ENCODE measurements at places on chromosomes 16 and 17.

DNA sequence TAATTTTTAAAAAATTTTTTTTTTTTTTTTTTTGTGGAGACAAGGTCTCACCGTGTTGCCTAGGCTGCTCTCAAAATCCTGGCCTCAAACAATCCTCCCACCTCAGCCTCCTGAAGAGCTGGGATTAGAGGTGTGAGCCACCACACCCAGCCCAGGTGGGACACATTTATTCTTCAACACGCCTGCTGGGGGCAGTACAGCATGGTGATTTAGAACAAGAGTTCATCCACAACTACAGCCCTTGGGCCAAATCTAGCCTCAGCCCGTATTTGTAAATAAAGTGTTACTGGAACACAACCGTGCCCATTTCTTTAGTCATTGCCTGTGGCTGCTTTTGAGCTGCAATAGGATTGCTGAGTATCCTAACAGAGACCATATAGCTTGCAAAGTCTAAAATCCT lies 92.8 kb downstream of the KATNIP start:
- DNase-seq: no peak

- DNase-seq: peak; percentile 97
Observed at GRCh38 chr17:28041068-28041843, 1.2 kb upstream of the NLK start.

DNA sequence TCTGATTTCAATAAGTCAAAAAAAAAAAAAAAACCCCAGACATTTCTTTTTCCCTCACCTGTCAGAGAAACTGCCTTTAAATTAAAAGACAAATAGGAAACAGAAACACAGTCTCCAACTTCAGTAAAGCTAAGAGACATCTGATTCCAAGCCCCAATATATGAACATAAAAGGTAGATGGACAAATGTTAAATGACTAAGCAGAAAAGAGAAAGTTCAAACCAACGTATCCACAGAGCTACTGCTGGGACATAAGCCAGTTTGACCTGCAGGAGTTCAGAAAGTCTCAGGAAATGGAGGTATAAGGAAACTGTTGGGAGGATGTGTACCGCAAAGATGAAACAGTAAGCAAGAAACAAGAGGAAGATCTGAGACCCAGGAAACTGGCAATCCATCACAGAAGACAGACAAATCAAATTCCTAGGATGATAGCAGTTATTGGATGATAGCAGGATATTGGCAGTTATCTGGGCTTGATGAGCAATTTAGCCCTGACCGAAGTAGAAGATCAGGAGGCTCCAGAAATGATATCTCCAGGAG lies 135.0 kb downstream of the BRIP1 start:
- DNase-seq: no peak

DNA sequence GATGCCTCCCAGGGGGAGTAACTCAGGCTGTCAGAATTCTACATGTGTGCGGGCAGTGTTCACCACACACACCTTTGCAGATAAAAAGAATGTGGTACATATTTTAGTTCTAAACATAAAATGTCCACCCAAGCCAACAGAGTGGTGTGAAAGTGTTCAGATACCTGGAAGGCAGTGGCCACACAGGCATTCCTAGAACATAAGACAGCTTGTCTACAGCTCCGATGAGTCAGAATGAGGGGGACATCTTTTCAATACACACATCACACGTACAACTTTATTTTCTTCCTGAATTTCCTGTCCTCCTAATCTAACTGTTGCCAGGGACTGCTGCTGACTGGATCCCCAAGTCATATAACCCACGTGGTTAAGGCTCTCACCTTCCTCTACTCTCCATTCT lies 142.3 kb downstream of the ZFHX3 start:
- no peak for DNase-seq

DNA sequence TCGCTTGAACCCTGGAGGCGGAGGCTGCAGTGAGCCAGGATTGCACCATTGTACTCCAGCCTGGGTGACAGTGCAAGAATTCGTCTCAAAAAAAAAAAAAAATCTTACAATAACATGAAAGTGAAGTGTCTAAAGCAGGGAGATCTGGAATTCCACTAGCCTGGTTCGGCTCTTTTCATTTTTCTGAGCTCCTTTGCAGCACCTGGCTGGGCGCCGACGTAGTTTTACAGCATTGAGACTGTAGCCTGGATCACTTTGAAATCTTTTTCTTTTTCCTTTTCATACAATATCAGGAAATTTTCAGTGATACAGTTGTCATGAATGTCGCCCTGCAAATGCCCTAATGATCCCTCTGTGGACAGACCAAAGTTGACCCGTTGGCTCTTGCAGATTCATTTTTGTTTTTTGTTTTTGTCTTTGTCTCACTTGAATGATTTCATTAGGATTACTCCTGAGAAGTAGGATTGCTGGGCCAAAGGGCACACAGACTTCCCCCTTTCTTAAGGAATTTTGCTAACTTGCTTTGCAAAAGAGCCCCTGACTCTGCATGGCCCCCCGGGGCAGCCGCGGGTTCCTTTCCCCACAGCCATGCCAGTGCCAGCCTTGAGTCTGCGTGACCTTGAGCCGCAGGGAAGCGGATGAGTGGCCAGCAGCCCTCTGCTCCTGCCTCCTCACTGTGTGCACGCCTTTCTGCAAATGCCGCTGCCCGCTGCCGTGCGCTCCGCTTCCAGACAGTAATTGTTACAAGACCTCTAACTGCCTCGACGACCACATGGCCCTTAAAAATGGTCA lies 28.0 kb downstream of the CRISPLD2 start:
- DNase-seq: no peak

DNA sequence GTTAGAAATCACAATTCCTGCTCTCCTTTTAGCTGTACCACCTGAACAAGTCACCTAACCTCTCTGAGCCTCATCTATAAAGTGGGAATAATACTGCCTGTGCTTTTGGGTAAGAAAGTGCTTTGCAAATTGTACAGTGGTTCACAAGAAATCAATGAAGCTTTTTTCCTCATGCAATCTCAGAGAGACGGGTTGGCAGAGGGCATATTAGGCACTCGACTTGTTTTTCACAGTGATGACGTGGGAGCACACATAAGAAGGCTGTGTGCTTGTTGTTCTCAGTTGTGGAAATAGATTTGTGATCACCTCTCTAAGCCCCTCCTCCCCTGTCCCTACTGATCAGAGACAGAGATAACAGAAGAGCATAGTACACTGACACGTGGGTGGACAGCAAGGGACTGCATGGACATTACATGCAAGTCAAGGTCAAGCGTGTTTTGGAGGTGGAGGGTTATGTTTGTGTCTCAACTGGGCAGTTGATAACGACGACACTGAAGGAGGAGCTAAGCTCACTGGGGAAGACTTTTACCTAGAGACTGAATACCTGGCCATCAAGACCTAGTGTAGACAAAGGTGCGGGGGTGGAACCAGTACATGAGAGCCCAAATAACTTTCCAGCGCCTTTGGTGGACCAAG lies 1.7 kb upstream of the GPT2 start:
- DNase-seq: no peak

- no peak for DNase-seq
Observed at GRCh38 chr17:58315750-58316149, 12.8 kb downstream of the TSPOAP1 start.

DNA sequence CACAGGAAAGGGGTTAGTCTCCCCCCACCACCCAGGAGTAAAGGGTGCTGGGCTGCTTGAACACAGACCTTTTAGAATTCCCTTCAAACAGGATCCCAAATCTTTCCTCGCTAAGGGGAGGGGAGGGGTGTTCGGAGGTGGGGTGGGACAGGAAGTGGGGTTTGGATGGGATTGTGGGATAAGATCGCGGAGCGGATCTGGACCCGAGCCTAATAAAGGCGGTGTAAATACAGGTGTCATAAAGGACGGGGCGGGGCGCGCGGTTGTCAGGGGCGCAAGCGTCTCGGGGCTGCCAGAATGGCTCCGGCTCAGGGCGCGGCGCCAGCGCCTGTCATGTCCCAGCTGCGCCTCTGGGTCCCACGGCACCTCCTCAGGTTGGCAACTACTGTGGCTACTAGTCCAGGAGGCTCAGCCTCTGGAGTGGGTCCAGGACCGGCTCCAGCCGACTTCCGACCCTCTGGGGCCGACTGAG lies 59.8 kb upstream of the FBXO47 start:
- DNase-seq: no peak

GRCh38 chr16:10616756-10617640 lies 36.6 kb upstream of the EMP2 start:
- no peak for DNase-seq

DNA sequence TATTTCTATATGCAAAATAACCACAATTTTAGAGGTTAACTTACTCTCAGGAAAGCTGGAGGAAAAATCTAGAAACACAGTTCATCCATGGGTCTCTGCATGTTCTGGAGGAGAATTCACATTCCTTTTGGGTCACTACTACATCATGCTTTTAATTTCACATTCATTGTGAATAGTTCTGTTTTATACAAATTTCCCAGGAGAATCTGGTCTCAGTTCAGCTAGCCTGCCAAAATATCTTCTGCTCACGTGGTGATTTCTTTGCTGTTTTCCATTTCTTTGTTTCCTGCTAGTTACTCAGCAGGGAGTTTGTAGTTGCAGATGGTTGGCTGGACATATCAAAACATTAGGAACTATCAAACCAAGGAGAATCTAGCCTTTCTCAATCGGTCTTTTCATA lies at the start of gene ABCA9:
Gene ABCA9, minus strand, starts transcription at position 106 of the 400 bp plus-strand sequence. CDS start 9,801 bp downstream, outside the sequence.
- no peak for DNase-seq

DNA sequence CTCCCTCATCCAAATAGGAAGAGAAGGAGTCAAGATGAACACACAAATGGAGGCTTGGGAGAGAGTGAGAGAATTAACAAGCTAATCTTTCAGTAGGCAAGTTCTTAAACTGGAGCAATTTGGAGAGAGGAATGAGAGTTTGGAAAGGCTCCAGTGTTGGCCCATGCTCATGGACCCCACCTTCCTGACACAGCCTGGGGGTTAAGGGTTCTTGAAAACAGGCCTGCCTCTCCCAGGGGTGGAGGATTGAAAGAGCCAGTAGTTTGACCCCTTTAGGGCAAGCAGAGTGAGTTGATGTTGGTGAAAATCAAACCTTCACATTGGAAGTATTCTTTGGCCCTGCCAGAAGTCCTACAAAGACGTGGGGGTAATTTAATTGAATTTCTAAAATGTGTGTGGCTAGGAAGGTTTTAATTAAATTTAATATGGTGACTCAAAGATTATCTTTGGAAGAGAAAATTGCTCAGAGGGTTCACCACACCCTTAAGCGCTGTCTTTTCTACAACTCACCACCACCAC lies 5.8 kb downstream of the HOXB3 start:
- no peak for DNase-seq

GRCh38 chr17:66953630-66954020 lies 10.9 kb upstream of the CACNG4 start:
- DNase-seq: no peak

GRCh38 chr16:72940886-72941285 lies 107.0 kb downstream of the ZFHX3 start:
- DNase-seq: no peak

DNA sequence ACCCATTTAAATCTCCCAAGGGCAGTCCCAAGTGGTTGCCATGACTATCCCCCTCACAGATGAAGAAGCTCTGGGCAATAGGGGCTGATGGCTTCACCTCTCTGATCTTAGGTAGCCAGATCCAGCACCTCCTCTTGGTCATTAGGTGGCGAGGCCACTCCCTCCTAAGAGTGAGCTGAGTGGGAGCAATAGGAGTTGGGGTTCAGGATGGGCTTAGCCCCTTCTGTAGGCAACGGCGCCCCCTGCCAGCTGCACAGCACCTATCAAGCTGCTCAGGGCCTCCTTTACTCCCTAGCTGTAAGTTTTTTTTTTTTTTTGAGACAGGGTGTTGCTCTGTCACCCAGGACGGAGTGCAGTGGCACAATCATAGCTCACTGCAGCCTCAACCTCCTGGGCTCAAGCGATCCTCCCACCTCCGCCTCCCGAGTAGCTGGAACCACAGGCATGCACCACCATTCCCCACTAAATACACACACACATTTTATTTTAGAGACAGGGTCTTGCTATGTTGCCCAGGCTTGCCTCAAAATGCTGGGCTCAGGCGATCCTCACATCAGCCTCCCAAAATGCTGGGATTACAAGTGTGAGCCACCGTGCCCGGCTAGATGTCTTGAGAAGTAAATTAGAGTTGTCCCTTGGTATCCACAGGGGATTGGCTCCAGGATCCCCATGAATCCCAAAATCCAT lies 3.5 kb upstream of the RRAD start:
- no peak for DNase-seq

DNA sequence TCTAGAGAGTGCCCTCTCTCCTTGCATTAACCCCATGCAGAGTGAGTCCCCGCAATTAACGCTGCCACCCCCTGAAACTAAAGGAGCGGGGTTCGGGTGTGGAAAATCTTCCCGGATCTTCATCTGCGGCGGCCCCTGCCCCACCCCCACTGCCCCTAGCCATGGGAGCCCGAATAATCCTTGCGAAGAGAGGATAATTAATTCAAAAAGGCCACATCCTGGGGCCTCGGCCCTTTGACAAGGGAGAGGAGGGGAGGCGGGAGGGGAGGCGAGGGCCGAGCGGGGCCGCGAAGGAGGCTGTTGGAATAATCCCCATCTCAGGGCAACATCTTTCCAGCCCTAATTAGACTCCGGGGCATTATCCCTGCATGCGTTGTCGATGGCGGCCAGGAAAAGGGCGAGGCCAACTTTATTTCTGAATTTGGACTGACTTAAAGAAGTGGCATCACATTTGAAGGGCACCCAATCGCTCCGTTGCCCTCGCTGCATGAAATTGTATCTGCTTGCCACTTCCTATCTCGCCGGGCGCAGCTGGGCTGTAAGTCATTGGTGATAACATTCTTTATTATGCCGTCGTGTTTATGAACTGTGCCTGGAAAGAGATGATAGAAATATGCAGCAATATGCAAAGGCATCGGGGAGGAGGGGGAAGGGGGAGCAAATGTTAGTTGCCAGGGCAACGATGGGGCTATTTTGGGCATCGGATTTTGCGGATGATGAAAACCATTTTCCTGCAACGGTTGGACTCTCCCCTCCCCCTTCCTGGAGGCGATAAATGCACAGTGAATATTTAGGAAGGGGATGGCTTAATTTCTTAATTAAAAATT lies 387.1 kb upstream of the TNRC6C start:
- no peak for DNase-seq

Data from NCI-H1048 (cell line).